ENCODE measurements at places on chromosomes 16 and 17.

DNA sequence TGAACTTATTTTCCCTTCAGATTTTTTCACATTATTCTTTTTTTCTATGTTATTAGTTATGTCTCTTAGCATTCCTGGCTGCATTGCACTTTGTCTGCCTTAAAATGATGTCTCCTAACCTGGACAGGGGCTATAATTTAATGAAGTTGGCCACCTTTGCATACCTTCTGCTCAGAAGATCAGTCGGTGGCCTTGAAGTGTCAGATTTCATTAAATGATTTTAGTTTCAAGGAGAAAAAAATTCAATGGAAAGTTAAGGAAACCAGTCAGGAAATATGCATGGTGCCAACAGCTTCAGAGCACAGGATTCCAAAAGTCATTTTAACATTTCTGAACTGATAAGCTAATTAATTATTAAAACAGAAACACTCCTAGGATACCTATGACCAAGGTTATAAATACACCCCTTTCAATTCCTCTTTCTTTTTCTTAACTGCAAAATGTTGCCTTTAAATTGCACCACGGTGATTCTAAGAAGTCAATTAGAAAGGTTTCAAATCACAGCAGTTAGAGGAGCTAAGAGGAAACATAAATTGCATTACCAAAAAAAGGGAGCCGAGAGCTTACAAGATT, 533.4 kb downstream of the KCNJ2 start:
- no peak for DNase-seq

GRCh38 chr17:61806936-61807335, 56.4 kb downstream of the BRIP1 start:
- no peak for DNase-seq

GRCh38 chr16:13029786-13030185, 128.4 kb downstream of the SHISA9 start:
- DNase-seq = no peak

- DNase-seq = no peak
Measured at GRCh38 chr17:79623786-79624717, 13.2 kb upstream of the RBFOX3 start.
